ENCODE measurements at places on chromosomes 6 and 20.
A peak's percentile ranks its signal among the peaks of the same experiment; 100 is the strongest.

GRCh38 chr20:4607287-4607713 lies 114.4 kb upstream of the PRND start:
- DNase-seq, result peak; percentile 44

- DNase-seq, result no peak
Measured at GRCh38 chr6:106910999-106911949, 63.3 kb downstream of the CD24 start.

GRCh38 chr20:49557449-49557848 lies 10.5 kb downstream of the PTGIS start:
- DNase-seq, result no peak

GRCh38 chr6:30743099-30744053 lies 889 bp upstream of the FLOT1 start:
- no peak for DNase-seq

GRCh38 chr20:11852811-11853210 lies 64.9 kb upstream of the BTBD3 start:
- DNase-seq, result no peak

- DNase-seq, result no peak
Measured at GRCh38 chr20:21490105-21490504, 23.8 kb downstream of the NKX2-2 start.

DNA sequence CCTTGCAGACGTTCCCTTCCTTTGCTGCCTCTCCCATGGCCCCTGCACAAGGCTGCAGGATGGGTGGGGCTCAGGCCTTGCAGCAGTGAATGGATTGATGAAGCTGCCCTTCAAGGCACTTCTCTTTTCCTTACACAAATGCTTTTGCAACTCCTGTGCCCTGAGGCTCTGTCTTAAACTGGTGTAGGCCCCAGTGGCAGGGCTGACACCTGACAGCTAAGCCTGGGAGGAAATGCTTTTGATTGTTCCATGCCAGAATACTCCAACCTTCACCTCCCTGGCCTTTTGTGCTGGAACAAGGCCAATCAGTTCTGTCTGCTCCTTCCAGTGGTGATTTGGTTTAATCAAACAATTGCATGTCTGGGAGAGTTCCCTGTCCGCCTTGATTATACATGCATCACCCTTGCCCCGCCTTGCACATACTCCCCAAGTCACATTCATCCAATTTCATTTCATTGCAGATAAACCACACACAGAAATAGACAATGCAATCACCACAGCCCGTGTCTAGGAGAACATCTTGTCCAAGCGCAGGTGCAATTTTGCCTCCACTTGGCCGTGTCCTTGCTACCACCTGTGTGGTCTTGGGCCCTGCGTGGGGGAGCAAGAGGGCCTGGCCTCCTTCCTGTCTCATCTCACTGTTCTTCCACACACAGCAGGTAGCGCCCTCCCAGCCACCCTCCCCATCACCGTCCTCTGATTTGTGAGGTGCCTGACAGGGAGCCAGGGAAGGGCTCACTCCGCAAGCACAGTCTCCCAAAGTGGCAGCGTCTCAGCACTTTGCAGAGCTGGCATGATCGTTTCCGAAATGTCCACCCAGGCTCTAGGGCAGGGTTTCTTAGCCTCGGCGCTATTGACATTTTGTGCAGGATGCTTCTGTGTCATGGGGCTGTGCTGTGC lies 120.4 kb downstream of the CDH26 start:
- no peak for DNase-seq

- DNase-seq, result no peak
Measured at GRCh38 chr6:2429460-2429859, 184.1 kb upstream of the GMDS start.

- DNase-seq, result no peak
Measured at GRCh38 chr20:34750484-34750883, 46.3 kb downstream of the TP53INP2 start.

- no peak for DNase-seq
Measured at GRCh38 chr20:43752561-43753301, 25.9 kb upstream of the GTSF1L start.

DNA sequence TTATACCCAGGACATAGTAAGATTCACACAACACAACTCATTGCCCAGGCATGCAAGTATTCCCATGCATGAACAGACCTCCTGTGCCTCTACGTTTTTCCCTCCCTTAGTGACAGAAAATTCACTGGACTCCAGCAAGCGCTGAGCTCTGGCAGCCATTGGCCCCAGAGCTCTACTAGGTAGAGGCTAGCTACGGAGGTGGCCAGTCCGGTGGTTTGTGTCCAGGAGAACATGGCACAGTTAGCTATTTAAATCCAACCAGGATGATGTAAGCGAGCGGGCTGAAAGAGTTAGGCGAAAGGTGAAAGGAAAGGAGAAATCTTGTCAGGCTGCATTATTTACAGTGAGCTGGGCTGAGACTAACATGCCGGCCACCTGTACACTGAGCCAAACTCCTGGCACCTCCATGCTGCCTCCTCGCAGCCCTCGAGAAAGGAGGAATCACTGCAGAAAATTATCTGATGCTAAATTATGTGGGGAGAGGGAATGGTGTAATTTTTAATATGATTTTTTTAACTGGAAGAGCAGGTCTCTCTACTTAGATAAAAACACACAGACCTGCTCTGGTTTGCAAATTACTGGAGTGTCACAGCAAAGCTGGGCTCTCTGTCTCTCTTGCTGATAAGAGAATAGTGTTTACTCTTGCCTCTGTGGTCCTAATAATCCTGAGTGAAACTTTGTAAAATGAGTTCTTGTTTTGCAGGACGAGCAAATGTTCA lies 50.1 kb upstream of the ARMC2 start:
- no peak for DNase-seq

GRCh38 chr6:38245295-38245694 lies 394.4 kb downstream of the BTBD9 start:
- no peak for DNase-seq

DNA sequence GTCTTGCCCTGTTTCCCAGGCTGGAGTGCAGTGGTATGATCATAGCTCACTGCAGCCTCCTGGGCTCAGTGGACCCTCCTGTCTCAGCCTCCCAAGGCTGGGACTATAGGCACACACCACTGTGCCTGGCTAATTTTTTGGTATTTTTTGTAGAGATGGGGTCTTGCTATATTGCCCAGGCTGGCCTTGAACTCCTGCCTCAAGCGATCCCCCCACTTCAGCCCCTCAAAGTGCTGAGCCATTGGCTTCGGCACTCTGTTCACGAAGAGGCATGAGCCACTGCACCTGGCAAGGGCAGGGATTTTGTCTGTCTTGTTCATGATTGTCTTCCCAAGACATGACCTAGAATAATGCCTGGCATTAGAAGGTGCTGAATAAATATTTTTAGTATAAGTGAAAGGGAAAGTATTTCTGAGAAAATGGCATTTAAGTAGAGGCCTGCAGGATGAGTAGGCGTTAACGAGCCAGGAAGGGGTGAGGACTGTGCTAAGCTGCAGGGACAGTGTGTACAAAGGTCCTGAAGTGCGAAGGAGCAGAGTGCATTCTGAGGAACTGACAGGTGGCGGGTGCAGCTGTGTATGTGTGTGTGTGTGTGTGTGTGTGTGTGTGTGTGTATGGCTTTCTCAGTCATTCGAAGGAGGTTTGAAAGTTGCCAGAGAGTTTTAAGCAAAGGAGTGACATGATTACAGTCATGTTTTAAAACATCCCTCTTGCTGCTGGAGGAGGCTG lies 43.0 kb downstream of the VEGFA start:
- DNase-seq, result no peak

GRCh38 chr6:170262489-170263088 lies 28.3 kb downstream of the DLL1 start:
- no peak for DNase-seq

DNA sequence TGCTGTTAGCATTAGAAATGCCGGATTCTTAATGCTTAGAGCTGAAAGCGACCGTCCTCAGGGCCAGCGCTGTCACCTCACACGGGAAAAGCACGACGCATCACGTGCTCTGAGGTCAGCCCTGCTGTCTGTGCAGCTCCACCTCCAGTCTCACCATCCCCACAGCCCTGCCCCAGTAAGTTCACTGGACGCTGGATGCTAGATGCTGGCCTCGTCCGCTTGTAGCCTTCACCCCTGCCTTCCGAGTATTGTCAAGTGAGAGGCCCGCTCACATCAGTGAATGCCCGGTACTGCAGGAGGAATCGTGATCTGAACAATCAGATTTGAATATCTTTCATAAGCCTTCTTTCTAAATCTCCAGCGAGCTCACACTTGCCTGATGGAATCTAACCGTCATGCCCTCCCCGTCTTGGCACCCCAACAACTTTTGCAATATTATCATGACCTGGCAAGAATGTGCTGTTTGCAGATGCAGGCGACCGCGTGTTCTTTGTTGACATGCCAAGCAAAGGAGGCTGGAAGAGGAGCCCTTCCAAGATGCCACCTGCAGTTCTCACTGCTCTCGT lies 64.9 kb downstream of the DLL1 start:
- DNase-seq, result no peak

- DNase-seq, result no peak
Measured at GRCh38 chr20:10576411-10577090, 97.2 kb downstream of the JAG1 start.

DNA sequence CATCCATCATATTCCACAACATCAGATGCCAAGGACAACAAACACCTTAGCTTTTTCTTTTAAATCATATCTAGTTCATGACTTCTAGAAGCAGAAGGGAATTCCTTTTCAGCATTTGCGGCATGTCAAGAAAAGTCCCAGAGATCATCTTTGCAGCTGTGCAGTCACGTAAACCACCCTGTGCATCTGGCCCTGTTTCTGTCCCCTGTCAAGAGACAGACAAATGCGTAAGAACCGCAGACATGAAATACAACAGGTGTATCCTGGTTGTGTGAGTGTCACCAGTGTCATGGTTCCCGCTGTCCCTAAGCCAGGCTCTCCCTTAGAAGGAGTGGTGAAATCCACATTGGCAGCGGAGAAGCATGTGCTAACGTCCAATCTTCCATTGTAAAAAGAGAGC lies 28.1 kb downstream of the LY86 start:
- no peak for DNase-seq

- DNase-seq, result no peak
Measured at GRCh38 chr6:14499309-14499708, 381.7 kb downstream of the CD83 start.

DNA sequence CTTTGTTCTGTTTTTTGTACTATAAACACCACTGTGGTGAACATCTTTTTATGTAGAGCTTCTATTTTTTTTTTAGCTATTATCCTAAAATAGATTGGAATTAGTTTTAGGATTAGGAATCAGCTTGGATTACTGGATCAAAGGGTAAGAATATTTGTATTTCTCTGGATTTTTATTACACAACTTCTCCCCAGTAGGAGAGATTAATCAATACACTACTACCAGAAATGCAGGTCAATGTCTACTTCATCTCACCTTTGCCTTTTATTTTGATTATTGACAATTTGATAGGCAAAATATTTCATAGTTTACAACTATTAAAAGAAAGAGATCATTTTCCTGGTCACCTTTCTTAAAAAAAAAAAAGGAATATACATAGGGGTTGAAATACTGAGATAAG lies 191.9 kb downstream of the TSHZ2 start:
- DNase-seq, result no peak

- DNase-seq, result no peak
Measured at GRCh38 chr6:157400676-157401075, 19.7 kb downstream of the ZDHHC14 start.

DNA sequence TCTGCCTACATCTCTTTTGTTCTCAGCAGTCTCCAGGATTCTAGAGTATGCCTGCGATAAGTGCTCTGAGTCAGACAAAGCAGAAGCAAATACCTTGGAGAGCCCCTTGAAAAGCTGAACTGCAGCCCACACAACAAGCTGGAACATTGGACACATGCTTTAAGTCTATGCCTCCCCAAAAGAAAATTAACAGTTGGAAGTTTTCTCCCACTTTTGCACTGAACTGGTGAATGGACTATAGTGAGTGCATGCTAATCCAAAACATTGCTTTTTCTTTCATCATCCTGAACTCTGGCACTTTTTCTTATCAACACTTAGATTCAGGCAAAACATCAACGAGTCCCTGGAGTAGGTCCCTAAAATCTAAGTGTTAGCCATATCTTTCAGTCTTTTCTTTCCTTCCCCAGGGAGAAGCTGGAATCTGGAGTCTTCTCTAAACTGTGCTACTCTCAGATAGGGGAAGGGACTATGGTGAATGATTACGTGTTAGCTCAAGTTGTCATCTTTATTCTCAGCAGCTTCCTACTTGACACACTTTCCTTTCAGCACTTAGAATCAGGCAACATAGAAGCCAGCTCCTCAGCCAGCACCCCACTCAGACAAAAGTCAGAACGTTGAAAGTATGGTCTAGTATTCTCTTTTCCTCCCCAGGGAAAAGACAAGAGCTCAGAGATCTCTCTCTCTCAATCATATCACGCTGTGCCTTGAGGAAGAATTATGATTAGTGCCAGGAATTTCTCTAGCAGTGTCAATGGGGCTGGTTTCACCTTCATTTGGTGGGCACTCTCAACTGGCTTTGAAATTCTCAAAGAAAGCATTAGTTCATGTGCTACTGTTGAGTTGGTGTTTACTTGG lies 811.0 kb upstream of the GJE1 start:
- DNase-seq, result no peak

DNA sequence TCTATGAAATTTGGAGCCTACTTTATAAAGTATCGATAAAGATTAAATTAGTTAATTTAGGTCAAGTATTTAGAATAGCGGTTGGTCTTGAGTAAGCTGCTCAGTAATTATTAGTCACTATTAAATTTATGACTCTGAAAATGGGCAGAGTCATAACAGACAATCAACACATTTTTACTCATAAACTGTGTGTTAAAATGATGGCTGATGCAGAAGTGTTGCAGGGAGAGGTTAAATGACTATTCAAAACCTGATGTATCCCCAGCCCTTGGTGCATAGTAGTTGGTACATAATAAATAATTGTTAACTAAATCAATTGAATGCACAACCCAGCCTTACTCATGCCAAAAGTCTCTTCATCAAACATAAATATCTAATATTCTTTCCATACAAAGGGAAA lies 30.6 kb downstream of the HIVEP2 start:
- no peak for DNase-seq

DNA sequence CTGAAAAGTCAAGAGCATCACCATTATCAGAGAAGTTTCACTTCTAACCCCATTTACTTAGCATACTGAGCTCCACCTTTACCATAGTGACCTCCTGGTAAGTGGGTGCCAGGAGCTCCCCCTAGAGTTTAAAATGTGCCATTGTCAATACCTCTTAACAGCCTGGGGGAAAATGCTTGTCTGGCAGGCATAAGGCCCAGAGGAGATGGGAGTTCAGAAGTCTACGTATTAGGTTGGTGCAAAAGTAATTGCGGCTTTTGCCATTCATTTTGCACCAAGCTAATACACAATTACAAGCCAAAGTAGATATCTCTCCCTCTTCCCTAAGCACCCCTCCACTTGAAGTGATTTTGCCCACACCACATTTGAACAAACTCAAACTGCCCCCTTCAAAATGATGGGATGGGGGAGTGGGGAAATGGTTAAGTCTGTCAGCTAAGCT lies 919.0 kb downstream of the KIF16B start:
- peak; percentile 40 for DNase-seq

- no peak for DNase-seq
Measured at GRCh38 chr6:139028215-139028657, 309 bp upstream of the ABRACL start.

GRCh38 chr6:83125425-83125824 lies 58.0 kb downstream of the DOP1A start:
- DNase-seq, result no peak

GRCh38 chr6:42453654-42454427 lies 2.1 kb upstream of the TRERF1 start:
- no peak for DNase-seq

GRCh38 chr20:17795003-17795402 lies 95.2 kb downstream of the BANF2 start:
- no peak for DNase-seq
